ENCODE measurements at places on chromosomes 6 and 20.

GRCh38 chr6:19690325-19691075 is 146.7 kb upstream of the ID4 start:
- DNase-seq = no peak

DNA sequence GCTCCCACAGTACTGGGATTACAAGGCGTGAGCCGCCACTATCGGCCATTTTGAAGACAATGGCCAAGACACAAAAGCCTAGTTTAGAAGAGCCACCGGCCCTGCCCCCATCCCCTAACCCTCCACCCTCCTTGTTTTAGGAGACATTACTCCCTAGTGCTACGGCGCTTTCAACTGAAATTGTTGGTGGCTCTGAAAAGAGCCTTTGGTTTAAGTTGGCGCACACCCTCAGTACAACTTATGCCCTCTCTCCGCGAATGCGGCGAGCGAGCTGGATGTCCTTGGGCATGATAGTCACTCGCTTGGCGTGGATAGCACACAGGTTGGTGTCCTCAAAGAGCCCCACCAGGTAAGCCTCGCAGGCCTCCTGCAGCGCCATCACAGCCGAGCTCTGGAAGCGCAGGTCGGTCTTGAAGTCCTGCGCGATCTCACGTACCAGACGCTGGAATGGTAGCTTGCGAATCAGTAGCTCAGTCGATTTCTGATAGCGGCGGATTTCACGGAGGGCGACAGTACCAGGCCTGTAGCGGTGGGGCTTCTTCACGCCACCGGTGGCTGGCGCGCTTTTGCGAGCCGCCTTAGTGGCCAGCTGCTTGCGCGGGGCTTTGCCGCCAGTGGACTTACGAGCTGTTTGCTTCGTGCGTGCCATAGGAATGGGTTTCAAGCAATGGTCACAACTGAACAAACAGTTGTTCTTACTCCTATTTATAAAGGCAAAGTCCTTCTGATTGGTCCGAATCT is 114.9 kb upstream of the BTN3A2 start:
- DNase-seq = no peak

GRCh38 chr6:25052181-25052580 is 116.4 kb upstream of the RIPOR2 start:
- no peak for DNase-seq

- DNase-seq = no peak
These were observed 21.3 kb downstream of the PCMTD2 start for GRCh38 chr20:64276817-64277216.

- DNase-seq = no peak
These were observed 3.8 kb upstream of the PIGU start for GRCh38 chr20:34680586-34681175.

DNA sequence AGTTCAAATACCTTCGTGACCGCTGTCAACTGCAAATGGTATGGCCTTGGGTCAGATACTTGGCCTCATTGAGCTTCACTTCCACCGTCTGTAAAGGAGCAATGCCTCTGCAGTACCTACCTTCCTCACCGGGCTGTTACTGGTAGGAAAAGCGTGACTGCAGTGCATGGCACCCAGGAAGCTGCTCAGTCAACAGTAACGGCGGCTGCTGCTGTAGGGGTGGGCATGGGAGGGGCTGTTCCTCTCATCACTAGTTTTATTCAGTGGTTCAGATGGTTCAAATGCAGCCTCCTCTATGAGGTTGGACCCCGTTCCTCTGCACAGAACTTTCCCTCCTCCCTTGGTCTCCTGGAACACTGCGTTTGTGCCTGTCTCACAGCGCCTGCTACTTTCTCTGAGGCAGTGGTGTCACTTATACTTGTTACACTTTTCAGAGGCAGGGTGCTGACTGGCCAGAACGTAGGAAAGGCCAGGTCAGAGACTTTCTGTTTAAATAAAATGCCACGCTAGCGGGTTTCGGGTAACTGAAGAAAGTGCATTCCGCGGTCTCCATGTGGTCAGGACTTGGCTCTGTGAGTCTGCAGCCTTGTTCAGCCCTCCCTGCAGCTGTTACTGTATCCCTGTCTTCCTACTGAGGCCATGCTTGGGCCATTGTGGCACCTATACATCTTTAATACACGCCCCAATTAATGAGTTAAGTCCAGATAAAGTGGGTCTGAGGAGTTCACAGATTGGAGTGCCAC is 279.6 kb downstream of the NRN1 start:
- no peak for DNase-seq

DNA sequence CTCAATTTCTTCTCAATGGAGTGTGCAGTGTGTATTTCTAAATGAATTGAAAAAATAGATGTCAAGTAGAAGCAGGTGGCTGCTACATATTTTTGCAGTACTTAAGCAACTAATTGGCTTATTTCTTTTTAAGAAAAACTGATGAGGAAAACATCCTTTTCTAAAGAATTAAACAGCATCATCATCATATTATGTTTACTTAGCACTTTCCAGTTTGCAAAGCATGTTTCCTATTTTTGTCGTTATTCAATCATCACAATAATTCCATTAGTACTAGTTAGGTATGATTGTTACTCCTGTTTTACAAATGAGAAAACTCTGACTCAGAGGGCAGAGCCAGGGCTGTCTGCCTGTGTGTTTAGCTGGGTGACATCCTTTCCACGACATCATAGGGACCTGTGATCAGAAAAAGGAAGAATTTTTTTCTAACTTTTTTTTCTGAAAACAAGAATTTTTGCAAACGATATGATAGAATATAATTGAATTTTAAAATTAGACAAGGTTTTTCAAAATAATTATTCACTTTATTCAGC is 22.7 kb upstream of the BMP6 start:
- DNase-seq = no peak

GRCh38 chr20:22768266-22769178 is 184.2 kb upstream of the FOXA2 start:
- no peak for DNase-seq

- DNase-seq = peak; percentile 79
These were observed 38.0 kb downstream of the TNFAIP3 start for GRCh38 chr6:137904822-137905617.

DNA sequence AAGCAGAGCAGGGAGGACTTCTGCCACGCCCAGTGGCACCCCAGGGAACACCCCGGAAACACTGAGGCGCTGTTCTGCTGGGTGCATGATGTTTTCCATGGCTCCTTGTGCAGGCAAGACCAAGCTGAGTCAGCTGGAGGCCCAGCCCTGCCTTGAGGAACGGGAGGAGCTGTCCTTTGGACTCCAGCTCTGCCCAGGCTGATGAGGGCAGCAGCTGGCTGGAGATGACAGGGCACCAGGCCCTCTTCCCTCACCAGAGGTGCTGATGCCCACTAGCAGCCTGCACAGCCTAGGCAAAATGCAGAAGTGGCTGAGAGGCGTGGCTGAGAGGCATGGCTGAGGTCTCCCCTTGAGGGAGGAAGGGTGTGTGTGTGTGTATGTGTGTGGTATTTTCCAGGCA is 2.4 kb downstream of the C6orf132 start:
- no peak for DNase-seq

DNA sequence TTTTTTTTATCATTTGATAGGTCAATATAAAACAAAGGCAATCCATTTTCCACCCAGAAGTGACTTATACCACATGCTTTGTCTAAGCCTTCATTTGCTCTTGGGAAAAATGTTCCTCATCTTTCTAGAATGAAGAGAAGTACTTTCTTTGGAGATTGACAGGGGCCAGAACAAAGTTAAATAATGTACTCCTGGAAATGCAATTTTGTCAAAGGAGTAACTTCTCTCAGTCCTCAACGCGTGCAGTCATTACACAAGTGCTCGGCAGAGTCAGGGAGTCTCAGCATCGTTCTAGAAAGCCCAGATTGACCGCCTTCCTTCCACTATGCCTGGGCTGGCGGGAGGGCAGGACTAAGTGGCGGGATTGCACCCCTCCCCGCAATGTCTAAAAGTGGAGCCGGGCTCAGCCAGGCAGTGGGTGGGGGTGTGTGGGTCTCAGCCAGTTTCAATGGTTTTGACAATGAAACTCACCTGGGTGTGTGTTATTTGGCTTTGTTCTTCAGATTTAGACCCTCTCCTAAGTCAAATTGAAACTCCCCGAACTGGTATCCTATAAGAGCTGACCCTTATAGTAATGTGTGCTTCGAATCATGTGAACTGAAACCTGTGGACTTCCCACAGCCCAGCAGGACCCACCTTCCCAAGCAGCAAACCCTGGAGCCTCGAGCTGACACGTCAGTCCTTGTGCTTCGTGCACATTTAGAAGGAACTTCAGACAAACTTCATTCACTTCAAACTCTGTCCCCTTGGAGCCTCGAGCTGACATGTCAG is 63.2 kb upstream of the DUSP22 start:
- DNase-seq = no peak

GRCh38 chr6:47714802-47715201 is 16.4 kb downstream of the ADGRF4 start:
- no peak for DNase-seq

GRCh38 chr20:21326700-21327099 is 23.6 kb downstream of the XRN2 start:
- DNase-seq = no peak

GRCh38 chr20:5395932-5396727 is 79.4 kb upstream of the PROKR2 start:
- no peak for DNase-seq

DNA sequence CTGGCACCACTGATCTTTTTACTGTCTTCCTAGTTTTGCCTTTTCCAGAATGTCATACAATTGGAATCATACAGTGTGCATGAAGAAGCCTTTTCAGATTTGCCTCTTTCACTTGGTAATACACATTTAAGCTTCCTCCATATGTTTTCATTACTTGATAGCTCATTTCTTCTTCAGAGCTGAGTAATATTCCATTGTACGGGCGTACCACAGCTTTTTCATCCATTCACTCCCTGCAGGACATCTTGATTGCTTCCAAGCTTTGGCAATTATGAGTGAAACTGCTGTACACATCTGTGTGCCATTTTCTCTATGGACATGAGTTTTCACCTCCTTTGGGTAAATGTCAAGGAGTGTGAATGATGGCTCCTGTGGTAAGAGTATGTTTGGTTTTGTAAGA is 46.2 kb upstream of the LY86 start:
- no peak for DNase-seq

- DNase-seq = no peak
These were observed 365.8 kb upstream of the HSF2 start for GRCh38 chr6:122033564-122034181.

GRCh38 chr6:116528780-116529179 is 16.7 kb downstream of the TRAPPC3L start:
- DNase-seq = no peak

GRCh38 chr6:145070791-145071190 is 664.5 kb downstream of the EPM2A start:
- no peak for DNase-seq

DNA sequence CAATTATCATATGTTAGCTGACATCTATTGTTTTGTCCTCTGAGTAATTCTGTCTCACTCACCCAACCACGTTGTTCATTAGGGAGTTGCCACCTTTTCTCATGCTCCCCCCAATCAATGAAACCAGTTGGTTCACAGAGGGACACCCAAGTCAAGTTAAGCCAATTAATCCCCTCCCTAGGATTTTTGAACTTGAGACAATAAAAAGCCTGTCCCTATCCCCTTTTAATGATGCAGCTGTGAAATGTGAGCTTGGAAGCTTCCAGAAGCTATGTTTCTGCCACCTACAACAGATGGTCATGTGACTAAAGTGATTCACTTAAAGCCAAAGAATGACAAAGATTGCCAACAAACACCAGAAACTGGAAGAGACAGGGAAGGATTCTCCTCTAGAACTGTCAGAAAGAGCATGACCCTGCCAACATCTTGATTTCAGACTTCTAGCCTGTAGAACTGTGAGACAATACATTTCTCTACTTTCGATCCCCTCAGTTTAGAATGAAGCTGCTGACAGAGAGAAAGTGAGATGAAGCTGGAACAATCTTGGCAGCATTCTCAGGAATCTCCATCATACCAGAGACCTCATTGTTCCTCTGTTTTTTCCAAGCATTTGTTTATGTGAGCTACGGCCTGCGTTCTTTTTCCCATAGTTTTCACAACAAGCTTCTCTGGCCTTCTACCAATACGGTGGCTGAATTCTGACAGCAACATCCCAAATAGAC is 57.8 kb upstream of the TPD52L1 start:
- no peak for DNase-seq

DNA sequence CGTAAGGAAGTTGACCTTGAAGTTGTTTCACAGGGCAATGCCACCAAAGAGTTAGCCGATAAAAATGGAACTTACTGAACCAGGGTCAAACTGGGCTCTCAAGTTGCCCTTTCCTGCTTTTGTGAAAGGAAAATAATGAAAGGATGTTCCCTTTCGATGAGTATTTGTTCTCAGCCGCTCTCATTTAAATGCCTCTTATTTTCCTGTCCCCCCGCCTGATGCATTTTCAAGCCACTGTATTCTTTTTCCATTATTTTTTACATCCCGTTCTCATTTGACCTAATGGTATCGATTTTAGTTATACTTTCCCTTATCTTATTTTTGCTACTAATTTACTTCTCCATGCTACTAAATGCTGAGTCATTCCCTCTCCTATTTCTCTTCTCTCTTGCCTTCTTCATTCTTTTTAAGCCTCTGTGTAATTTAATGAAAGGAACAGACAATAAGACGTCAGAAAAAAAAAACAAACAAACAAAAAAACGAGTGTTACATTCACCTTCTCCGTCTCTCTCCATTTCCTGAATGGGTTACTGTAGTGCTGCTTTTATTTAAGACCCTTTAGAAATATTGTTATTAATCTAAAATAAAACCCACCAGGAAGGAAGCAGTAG is 655 bp upstream of the NDUFAF4 start:
- DNase-seq = no peak

- DNase-seq = no peak
These were observed 61.6 kb downstream of the TRDN start for GRCh38 chr6:123575188-123575587.

DNA sequence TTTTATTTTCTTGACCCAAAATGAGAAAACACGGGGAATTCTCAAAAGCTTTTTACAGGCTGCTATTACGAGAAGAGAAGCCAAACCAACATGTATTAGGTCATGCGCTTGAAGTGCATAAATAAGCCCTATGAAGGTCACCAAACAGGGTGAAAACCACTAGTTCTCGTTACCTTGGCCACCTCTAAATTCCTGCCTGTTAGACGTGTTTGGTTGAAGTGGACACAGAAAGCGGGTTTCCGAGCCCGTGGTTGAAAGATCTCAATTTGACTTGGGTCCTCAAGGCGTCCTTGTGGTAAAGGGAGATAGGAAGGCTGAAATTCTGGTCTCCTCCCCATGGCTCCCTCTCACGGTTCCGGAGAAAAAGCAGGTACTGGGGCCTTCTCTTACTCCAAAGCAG is 6.2 kb downstream of the EYA2 start:
- no peak for DNase-seq

GRCh38 chr6:25301362-25301761 is 22.2 kb downstream of the CARMIL1 start:
- DNase-seq = no peak

GRCh38 chr6:130852844-130853554 is 25.8 kb downstream of the SMLR1 start:
- DNase-seq = no peak

GRCh38 chr20:2179233-2179580 is 77.6 kb downstream of the STK35 start:
- DNase-seq = no peak

DNA sequence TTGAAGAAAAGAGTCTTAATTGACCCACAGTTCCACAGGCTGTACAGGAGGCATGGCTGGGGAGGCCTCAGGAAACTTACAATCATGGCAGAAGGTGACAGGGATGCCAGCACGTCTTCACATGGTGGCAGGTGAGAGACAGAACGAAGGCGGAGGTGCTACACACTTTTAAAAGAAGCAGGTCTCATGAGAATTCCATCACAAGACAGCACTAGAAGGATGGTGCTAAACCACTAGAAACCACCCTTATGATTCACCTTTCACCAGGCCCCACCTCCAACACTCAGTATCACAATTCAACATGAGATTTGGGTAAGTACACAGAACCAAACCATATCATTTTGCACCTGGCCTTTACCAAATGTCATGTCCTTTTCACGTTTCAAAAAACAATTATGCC is 20.9 kb downstream of the TAGAP start:
- DNase-seq = no peak

All from activated T-helper 9 cell treated with anti-CD3 and anti-CD28 coated beads, Interleukin-2, amount 50 U/mL, for 16 hours (primary cell).